ENCODE measurements at places on chromosomes 4 and X.

DNA sequence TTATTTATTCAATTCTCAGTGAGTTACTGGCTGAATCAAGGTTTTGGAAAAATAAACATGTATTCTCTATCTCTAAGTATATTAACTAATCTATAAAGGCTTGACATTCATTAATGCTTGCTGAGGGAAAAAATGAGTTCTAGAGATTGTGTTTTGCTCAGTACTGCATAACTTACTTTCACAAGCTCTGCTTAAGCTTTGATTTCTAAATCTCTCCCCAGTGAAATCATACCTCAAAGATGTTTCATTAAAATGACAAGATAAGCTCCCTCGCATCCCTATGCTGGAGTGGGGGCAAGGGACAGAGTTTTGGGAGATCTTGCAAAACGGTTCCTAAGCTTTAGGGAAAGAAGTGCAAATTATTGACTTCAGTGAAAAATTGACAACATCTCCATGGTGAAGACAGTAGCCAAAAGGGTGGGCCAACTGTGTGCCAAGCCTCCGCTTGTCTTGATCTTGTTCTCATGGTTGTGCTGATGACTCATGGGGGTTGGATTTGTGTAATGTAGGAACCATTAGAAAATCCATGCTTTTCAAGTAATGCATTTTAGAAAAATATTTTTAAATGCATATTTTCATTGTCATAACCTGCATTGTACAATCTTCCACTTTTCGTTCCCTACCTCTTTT is 521.4 kb downstream of the RPA4 start:
- DNase-seq = no peak

DNA sequence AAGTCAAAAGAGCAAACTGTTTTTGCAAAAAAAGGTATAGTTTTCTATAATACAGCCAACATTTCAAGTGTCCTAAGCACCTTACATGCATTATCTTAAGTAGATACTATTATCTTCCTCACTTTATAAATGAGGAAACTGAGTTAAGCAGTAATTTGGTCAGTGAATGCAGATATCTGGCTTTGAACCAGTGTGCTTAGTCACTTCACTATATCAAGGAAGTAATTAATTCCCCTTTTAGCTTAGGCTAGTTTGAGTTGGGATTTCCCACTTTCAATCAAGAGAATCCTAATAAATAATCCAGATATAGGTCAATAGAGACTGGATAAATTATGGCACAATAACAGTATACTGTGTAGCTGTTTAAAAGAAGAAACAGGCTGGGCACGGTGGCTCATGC is 14.8 kb downstream of the SPINK2 start:
- DNase-seq = no peak

DNA sequence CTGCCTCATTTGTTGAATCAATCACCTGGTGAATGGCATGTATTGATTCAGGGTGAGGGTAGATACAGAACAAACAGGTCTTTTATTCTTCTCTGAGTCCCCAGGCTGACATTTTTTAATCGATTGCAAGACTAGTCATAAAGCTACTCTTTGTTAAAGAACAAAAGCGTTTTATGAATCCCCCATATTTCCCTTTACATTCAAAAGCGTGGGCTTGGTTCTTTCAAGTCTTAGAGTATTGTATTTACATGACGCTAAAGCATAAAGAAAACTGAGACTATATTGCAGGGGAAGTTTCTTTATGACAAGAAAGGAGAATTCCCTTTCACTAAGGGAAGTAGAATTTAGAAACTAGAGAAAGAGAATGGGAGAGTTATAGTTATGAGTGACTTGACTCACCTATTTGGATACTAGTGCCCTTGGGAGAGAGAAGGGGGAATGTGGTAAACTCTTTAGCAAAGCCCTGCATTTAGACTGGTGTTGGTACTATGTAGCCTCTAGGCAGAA is 69.3 kb upstream of the PDE5A start:
- DNase-seq = no peak

GRCh38 chr4:7677799-7678301 is 243.1 kb upstream of the PSAPL1 start:
- DNase-seq = no peak

DNA sequence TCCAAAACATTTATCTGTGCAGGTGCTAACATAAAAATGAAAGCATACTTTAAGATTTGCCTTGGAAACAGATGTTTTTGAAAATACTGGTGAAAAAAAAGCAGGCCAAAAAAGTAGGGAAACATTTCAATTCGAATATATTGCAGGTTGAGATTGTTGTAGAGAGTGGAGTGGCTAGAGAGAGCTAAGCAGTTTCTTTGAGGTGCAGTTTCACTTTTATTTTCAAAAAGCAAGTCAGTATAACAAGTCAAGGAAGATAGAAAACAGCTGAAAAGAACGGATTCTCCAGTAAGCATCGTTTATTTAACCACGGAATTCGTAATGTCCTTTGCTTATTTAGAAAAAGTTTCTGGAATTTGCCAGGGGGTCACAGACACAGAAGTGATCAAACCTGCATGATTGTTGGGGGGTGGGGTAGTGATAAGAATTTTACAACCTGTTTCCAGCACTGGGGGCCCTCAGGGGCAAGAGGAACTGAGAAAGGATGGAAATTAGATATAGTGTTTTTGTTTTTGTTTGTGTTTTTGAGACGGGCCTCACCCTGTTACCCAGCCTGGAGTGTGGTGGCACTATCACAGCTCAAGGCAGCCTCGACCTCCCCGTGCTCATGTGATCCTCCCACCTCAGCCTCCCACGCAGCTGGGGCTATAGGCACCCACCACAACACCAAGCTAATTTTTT is 175.0 kb downstream of the TENM3 start:
- DNase-seq = no peak

DNA sequence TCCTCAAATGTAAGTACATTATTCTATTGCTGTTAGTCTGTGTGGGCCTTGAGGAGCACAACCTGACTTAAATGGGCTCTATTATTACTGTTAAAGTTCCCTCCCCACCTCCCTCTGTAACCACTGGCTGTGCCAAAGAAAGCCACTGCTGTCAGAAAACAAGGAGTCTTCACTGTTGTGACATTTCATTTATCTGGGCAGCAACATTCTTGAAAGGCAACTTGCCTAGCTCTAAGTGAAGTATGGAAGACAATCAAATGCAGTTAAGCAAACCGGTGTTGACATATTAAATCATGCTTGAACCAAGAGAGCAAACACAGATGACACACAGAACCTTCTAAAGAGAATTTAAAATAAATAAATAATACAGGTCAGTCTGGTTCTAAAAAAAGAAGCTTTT is 81.0 kb downstream of the EPHA5 start:
- no peak for DNase-seq

- DNase-seq = no peak
Observed at GRCh38 chr4:76811604-76812412, 86.1 kb downstream of the SOWAHB start.

DNA sequence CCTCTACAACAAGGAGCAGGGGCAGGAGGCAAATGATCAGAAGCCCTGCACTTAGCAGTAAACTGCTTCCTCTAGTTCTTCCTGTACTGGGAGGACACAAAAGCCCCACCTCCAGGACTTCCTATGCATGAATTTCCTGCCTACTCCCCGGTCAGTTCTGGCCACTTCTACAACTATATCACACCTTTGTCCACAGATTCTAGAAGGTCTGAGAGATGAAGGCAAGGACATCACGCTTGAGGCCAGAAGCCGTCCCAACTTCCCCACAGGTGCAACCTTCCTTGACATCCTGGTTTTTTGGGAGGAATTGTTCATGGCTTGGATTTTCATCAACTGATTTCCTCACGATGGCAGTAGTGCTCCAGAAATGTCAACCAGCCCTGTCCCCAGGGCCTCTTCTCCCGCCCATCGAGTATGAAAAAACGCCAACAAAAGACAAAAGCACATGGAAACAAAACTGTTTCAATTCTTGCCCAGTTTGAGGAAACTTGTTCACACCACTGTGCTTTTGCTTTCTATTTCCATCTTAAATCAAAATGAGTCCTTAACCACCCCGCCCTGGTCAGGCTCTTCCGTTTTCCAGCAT is 206.5 kb upstream of the STK26 start:
- DNase-seq = peak; percentile 76

DNA sequence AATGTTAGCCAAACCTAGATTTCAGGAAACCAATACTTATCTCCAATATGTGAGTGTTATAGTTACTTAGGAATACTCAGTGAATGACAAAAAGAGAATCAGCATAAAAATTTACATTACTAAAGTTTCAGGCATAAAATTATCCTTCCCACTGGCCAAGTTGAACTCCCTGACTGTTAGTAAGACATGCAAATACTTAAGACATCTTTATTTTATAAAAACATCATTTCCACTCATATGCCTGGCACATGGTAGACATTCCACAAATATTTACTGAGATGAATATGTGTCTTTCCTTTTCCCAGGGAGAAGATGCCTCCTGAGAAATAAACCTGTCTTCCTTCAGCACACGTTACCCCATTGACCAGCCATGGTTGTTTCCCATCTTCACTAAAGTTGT is 7.3 kb downstream of the VEGFD start:
- DNase-seq = no peak

DNA sequence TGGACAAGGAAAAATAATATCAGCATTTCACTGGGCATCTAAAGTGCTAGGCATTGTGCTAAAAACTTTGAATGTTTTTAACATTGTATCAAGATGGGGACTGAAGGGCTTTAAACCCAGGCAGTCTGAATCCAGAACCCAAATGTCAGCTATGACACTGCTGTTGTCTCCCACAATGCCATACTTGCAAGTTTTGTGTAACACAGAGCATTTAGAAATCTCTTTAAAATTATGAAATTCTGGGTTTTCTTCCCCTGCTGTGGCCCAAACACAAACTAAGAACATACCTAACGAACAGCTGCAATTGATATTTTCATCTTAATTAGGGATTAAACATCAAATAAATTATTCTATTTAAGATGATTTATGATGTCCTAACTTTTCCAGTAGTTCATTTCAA is 66.8 kb upstream of the LSM6 start:
- no peak for DNase-seq

DNA sequence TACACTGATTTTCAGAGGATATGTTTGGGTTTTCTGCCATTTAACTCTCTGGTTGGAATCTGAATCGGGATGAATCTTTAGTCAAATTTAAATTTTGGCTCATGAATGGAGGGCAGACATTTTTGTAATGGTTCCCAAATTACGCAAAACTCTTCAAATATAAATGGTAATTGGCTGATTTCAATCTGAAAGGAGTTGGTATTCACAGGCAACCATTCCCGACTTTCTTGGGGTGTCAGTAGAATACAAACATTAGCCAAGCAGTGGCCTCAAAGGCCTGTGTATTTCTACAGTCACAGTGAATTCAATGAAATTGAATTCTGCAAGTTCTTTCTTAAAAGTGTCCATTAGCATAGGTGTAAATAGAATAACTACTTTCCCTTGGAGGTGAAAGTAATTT is 668.8 kb upstream of the PRKX start:
- DNase-seq = no peak

DNA sequence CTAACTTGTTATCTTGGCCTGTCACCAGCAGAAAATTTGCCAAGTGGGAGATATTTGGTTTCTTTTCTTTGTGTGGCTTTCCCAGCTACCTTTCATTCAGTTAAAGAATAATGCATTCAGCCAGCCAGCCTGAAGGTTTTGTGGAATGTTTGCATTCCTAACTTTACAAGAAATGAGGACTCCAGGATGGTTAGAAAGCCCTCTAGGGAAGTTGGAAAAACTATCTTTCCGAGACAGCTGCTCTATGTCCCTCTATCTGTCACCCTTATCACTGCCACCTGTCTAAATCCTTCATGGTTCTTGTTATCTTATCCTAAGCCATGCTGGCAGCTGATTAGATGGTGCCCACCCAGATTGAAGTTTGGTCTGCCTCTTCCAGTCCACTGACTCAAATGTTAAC is 384.2 kb downstream of the SH3BGRL start:
- DNase-seq = no peak

DNA sequence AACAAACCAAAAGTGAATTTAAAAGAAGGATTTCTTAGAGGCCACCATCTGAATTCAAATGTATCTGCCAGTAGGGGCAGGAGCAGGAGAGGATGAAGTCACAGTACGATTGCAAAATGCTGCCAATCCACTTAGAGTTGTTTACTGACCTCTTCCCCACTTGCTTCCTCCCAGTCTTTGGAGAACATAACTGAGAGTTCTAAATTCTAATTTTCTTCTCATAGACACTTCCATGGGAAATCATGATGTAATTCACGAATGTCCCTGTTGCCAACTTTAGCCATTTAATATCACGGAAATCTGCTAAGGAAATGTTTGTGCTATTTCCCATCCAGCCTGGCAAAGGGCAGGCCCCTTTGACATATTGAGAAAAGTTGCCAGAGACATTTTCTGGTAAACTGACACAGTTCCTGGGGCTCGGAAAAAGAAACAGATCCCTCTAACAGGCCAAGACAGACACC is 33.6 kb upstream of the NOCT start:
- no peak for DNase-seq

- no peak for DNase-seq
Observed at GRCh38 chr4:151099976-151100417, 569 bp downstream of the RPS3A start.

- DNase-seq = no peak
Observed at GRCh38 chr4:6724421-6725111, 8.6 kb downstream of the BLOC1S4 start.

GRCh38 chr4:38802561-38803355 is 1.8 kb downstream of the TLR1 start:
- DNase-seq = no peak

GRCh38 chr4:119016636-119017035 is 119.0 kb upstream of the MYOZ2 start:
- DNase-seq = no peak

DNA sequence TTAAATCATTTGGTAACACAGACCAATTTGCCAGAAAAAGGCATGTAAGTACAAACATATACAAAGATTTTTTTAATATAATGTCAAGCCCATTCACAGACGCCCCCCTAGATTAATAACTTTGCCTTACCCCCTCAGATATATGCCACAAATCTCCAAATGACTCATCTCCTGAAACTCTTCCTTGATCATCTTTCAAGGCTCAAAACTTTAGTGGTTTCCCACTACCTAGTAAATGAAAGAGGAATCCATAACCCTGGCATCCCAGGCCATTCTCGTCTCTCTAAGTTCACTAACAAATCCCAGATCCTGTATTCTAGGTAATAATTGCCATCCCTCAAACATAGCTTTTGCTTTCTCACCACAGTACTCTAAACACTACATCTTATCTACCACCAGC is 61.9 kb downstream of the PRSS12 start:
- no peak for DNase-seq

DNA sequence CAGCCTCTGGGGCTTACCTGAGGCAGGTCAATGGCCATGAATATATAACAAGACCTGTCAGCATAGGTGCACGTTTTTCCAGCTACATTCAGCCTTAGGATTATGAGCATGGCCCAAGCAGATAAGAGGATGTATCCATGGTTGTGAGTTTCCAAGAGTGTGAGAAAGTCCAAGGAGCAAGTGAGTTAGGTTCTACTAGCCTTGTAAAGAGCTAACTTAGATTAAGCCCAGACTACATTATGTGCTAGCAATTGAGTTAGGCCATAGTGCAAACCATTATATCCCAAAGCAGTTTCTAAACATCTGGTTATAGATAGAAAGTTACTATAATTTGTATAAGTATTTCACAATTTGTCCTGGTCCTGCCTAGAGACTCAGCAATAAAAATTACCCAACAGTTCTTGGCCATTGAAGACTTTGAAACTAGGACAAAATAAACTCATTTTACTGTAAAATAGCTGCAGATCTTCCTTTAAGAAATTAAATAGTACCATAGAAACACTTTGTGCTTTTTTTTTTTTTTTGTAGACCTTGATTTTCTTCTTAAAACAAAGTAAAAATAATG is 312.0 kb downstream of the CAMK2D start:
- DNase-seq = no peak

GRCh38 chr4:61522312-61522711 is 322.2 kb downstream of the ADGRL3 start:
- DNase-seq = no peak

GRCh38 chr4:8586671-8587468 is 5.7 kb upstream of the CPZ start:
- no peak for DNase-seq

- DNase-seq = no peak
Observed at GRCh38 chr4:73452953-73453700, 17.1 kb downstream of the AFP start.

Data from activated gamma-delta T cell treated with anti-CD3 and anti-CD28 coated beads, Interleukin-2, amount 50 U/mL, for 16 hours (primary cell).